Stimulated activated CD4-positive, alpha-beta T cell treated with anti-CD3 and anti-CD28 coated beads, Interleukin-4, amount 100 ng/mL, for 4 hours (primary cell): ENCODE measurements at places on chromosomes 7 and 10.

DNA sequence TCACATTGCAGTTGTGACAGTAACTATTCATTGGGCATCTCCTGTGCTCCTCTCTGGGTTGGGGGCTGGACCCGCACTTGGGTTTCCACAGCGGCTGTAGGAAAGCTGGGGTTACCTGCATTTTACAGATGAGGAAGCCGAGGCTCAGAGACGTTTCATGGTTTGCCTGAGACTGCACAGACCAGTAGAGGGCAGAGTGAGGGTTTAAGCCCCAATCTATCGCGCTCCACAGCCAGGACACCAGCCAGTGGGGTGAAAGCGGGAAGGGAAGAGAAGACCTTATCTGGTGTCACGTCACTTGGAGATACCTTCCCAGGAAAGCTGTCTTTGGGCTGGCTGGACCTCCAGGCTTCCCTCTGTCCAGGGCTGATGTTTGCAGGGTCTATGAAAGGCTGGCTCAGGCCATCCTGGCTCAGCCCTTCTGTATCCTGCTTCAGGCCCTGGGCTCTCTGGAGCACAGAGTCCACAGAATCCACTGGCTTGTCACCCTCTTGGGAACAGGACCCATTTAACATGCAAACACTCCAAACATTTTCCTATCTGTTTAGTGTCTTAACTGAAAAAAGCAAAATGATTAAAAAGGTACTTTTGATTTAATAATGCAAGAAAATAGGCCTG, 167.7 kb downstream of the EMX2 start:
- DNase-seq = no peak

GRCh38 chr10:86536294-86536861, 14.8 kb upstream of the WAPL start:
- DNase-seq = peak; percentile 45

- peak; percentile 16 for DNase-seq
These were observed 4.1 kb upstream of the C10orf120 start for GRCh38 chr10:122703483-122704448.

- no peak for DNase-seq
These were observed 66.0 kb downstream of the MAD1L1 start for GRCh38 chr7:2166625-2167280.

DNA sequence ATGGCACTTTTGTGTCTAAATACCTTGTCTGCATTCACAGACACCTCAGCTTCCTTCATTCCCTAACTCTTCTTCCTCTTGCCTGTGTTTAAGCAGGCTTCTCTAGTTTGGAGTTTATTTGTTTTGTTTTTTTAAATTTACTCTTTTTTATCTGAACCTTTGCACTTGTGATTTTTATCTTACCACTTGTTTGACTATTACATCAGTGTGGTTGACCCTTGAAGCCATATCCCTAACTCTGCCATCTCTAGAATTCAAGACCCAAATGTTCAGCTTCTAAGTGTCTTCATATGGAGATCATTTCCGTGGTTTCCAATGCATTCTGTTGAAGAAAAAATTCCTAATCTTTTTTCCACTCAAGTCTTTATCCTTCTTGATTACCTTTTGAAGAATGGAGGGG, 233.3 kb downstream of the KIAA1217 start:
- no peak for DNase-seq

DNA sequence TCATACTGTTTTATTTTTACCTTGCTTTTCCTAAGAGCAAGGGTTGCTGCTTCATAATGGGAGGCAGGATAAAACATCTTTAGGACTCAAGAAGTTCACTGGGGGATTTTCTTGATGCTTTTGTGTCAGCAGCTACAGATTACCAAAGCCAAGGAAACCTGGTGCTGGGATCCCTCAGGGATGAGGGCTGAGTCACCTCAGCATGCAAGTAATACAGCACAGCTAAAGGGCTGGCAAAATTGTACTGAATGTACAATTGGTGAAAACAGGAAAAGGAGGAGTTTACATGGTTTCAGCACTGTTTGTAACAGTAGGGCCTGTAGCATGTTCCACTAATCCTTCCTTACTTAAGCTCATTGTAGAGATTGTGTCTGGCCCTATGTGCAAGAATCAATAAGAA, 1056.8 kb downstream of the SORCS1 start:
- DNase-seq = no peak

DNA sequence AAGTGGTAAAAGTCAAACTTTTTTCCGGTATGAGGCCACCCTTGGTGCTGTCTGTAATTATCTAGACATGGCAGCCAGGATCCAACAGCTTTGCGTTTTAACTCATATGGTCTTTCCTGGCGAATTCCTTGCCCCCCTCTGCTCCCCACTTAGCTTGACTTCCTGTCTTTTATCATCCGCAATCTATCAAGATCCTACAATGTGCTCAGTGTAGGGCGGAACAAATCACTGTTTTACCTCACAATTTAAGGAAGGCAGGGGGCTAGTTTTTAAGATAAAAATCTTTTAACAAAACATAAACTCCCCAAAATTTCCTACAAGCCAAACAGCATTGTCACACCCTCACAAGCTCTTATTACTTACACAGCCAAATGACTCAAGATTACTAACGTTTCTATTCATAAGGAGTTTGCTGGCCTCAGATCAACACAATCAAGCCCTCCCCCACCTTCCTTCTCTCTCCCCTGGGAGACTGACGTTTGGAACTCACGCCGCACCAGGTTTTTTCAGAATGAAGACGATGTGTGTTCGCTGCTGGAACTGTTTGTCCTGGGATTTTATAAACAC, 1.3 kb upstream of the CDK14 start:
- no peak for DNase-seq

GRCh38 chr10:78212786-78213175, 179.1 kb downstream of the RPS24 start:
- DNase-seq = no peak

DNA sequence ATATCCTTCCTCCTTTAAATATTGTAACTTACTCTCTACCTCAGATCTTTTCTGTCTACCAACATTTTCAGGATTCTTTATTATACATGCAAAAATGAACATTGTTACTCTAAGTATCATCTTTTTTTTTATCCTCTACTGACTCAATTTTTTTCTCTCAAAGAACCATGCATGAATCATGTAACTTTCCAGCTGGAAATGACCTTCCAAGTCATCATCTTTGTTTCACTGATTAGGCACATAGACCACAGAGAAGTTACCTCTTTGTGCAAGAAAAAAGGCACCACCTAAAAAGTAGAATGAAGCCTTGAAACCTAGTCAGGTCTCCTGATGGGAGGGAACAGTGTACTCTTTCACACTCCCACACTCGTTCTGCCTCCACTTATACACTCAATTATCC, 234.9 kb downstream of the HGF start:
- DNase-seq = no peak

- no peak for DNase-seq
These were observed 184.7 kb upstream of the PCDH15 start for GRCh38 chr10:54985732-54986131.

GRCh38 chr10:59553162-59553900, 156.3 kb downstream of the SLC16A9 start:
- DNase-seq = no peak

- no peak for DNase-seq
These were observed 8.8 kb upstream of the CNPY1 start for GRCh38 chr7:155555116-155555695.

- no peak for DNase-seq
These were observed 9.0 kb downstream of the A1CF start for GRCh38 chr10:50876429-50876828.

- no peak for DNase-seq
These were observed 384.4 kb upstream of the ZWINT start for GRCh38 chr10:56745490-56745889.

DNA sequence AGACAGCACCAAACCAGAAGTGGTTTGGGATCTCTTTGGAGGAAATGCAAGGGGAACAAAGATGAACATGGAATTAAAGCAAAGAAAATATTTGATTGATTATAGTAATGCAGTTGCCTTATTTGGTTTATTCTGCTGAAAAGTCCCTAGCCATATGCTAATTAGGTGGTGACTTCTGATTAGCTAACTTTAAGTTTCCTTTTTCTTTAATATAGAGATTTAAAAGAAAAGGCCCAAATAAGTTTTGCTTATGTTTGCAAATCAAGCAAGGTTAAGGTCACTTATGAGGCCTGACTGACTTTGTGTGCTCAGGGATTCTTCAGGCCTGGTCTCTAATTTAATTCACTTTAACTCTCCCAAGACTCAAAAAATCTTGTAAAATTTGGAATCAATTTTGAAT, 6.2 kb upstream of the ANKRD22 start:
- DNase-seq = no peak

DNA sequence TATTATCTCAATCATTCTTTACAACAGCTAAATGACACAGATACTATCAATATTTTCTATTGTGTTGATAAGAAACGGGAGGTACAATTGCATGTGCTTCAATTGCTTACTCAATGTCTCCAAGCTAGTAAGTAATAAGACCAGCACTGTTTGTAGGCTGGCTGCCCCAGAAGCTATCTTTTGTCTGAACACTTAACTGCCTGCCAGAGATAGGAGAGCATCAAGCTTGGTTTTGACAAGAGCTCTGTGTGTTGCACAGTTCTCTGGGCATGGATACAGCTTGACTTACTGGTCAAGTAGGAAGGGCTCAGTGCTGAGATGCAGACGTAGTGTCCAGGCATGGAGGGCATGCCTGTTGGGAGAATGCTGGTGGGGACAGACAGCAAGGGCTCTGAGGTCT, 26.3 kb upstream of the CAPZA2 start:
- DNase-seq = no peak

GRCh38 chr7:90178679-90179278, 24.5 kb downstream of the STEAP1 start:
- no peak for DNase-seq

- no peak for DNase-seq
These were observed 528.7 kb upstream of the DPP6 start for GRCh38 chr7:153523320-153524015.

GRCh38 chr10:101286248-101287046, 57.2 kb upstream of the LBX1 start:
- no peak for DNase-seq

DNA sequence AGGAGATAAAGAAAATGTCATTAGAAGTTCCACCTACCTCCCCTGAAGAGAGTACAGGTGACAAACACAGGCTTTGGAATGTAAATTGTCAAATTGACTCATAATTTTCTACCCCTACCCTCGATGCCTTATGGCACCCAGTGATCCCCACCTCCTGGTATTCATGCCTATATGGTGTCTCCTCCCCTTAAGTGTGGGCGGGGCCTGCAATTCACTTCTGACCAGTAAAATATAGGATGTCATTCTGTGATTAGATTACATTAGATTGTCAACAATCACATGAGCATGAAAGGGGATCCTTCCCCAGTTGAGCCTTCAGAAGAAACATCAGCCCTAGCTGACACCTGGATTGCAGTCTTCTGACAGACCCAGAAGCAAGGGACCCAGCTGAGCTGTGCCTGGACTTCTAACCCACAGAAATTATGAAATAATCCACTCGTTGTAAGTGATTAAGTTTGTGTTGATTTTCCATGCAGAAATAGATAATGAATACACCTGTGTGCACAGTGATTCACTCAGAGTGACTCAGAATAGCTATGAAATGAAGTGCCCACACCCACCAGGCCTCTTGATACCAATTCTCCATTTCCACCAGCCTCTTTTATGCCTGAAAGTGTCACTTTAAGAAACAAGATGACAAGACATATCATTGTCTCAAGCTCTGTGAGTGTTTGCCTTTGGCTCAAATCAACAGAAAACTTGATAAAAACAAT, 8.5 kb upstream of the SLC39A12 start:
- DNase-seq = no peak

- no peak for DNase-seq
These were observed 599.3 kb upstream of the CELF2 start for GRCh38 chr10:10418387-10418786.

DNA sequence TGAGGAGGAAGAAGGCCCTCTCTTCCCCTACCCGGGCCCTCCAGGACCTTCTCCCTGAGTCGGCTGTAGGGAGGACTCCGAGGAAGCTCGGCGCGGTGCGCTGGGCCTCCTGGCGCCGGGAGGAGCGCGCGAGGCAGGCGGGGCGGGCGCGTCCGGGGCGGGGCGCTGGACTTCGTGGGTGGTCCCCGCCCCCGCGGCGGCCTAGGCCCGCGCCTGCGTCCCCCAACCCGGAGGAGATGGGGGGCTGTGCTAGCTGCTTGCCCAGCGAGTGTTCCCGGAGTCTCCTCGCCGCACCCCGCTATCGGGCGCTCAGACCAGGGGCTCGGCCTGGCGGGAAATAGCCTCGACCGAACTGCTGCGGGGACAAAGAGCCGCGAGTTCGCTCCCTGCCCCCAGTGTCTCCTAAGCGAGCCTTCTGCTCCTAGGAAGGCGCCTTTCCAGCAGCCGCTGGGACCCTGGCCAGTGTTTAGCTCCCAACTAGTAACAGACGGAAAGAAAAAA, 19.2 kb upstream of the SMO start:
- DNase-seq = peak; percentile 51

GRCh38 chr7:145584401-145584800, 532.2 kb upstream of the CNTNAP2 start:
- DNase-seq = no peak

DNA sequence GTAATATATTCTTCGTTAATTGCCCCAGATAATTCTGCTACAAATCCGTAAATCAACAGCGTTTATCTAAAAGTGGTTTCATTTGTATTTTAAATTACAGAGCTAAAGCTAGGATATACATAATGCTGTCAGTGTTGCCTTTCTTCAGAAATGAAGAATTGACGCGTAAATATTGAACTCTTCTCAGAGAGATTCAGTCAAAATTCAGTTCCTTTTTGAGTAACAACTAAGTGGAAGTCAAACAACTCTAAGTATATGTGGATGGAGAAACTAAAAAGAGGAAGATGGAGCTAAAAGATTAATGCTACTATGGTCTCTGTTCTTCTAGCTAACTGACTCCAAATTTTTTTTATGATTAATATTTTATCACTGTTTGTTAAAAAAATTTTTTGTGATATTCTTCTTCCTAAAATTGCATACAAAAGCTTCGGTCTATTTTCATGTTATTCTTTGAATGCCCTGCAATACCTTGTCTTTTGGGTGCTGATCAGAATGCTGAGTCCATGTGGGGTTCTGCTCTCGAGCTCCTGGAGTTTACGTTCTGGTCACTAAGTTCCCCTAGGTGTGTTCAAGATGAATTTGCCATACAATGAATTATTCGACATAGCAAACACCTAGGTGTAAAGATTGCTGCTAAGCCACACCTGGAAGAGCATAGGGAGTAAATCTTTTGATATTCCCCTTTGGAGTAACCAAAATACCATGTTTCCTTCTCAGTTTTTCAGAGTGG, 20.7 kb downstream of the MDFIC start:
- no peak for DNase-seq

DNA sequence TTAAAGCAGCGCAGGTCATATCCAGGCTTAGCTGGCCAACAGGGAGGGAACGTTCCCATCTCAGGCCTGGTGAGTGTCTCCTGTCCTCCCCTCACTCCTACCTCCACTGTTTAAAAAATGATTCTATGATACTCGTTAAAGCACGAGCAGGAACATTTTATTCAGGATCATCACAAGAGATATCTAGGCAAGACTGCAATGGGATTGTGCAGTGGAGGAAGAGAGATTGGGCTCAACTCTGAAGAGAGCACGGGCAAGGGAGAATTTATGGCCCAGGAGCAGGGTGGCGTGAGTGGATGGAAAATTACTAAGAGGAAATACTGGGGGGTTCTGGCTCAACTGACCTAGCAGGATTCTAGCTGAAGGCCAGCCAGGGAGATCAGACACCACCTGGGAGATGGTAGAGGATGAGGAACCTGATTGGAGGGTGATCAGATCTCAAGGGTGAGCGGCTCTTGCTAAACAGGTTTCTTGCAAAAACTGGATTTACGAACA, 9.0 kb upstream of the HSPB1 start:
- no peak for DNase-seq
